ENCODE measurements at places on chromosomes 13 and 19.

DNA sequence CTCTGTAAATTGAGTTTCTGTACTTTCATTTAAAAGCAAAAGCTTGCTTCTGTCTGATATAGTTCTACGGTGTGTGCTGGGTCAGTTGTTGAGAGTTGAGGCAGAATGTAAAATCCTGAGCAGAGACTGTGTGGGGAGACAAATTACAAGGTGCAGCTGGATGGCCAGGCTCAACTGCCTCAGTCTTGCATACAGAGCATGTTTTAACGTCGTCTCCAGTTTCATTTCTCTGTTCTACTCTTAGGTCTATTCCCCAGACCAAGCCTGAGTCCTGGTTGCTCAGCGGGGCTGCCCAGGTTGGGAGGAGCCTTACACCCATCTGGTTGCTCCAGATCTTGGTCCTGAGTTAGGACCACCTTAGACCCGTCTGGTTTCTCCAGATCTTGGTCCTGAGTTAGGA lies 54.4 kb upstream of the MEDAG start:
- DNase-seq, result no peak

GRCh38 chr13:111973605-111974340 lies 93.2 kb upstream of the SOX1 start:
- no peak for DNase-seq

DNA sequence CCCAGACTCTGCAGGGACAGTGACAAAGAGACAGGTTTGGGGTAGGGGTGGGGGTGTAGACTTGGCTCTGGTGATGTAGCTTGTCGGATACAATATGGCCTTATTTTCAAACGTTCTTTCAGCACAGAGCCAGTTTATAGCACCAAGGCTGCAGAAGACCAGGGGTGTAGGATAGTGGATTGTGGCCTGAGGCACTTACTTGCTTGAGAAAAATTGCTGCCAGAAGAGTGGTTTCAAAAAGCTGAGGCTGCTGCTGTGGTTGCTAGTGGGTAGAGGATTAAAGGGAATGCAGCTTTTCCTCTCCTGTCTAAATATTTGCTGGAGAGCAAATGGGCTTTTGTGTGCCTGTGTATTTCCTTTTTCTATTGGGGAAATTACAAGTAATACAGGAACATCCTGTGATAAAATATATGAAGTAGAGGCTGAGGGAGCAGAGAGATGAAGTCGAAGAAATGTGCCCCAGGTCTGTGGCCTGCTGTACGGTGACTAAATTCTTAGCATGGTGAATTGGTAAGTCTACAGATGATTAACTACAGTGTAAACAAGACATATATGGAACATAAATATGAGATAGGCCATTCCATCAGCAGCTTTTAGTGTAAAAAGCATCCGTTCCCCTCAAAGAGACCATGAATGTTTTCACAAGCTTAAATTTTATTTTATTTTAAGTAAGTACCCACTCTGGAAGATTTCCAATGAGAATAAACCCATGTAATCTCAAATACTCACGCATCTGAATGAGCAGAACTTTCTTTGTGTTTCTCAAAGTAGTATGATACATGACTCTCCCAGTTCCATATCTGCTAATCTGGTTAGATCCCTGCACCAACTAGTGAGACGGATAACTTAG lies 112.9 kb downstream of the LRCH1 start:
- no peak for DNase-seq

- DNase-seq, result no peak
Observed at GRCh38 chr13:42153199-42154113, 105.0 kb downstream of the DGKH start.

DNA sequence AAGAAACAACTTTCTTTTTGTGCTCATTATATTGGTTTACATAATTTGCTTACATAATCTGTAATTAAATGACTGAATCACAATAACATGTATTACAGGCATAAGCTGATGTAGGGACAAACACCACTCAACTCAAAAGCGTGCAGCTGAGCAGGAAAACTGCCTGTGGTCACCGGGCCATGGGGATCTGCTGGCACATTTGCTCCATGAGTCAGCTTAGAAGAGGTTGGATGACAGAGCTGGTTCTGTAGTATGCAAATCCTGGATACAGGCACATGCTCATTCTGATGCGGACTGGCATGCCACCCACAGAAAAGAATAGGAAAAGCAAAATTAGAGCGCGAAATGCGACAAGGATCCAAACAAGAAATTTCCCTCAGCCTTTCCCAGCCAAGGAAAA lies 128.6 kb downstream of the USP12 start:
- DNase-seq, result peak; percentile 16

Data from nucleus accumbens (tissue), 56 donors.